ENCODE measurements at places on chromosomes 13 and 19.

DNA sequence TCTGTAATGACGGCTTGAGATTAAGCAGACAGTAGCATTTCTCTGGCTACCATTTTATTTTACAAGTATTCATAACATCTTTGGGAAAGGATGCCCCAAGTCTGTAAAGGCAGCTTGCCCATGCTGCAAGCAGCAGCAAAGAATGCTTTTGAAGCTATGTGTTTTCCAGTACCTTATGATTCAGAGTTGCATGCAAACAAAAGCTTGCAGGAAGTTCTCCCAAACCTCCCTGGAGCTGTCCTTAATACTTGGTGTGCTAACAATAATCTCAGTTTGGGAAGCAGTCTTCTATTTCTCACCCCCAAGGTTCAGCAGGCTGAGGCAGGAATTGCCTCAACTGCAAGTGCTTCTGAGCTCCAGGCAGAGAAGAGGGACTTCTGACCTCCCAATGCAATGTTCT lies 60.8 kb downstream of the CCNA1 start:
- no peak for DNase-seq

- DNase-seq: no peak
Observed at GRCh38 chr13:103523858-103524257, 457.6 kb upstream of the SLC10A2 start.

DNA sequence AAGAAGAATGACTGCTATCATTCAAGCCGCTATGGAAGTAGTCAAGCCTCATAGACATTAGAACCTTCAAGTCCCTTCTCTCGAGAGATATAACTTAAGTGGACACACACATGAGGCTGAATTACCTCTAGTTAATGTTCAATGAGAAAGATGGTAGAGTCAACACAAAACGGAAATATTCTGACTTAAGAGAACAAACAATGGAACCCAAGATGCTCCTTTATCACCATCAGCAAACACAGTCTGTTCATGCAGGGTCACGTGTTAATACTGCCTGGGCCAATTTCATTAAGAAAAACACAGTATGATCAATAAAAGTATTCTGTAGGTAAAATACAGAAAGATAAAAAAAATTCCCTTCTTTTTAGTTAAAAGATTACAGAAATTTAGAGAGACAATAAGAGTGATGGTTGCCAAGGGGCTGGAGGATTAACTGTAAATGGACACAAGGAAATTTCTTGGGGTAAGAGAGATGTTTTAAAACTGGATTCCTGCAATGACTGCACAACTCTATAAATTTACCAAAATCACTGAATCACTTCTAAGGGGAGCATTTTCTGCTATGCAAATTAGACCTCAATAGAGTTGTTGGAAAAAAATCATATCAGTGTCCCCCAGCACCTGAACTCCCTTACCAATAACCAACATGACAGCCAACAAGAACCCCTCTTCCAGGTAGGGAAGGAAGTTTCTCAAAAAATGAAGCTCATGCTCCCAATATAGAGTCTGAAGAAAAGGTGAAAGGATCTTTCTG lies 256.6 kb downstream of the ABCC4 start:
- no peak for DNase-seq

- peak; percentile 98 for DNase-seq
Observed at GRCh38 chr19:57302020-57302465, 18.2 kb upstream of the ZNF543 start.

- DNase-seq: no peak
Observed at GRCh38 chr19:41740415-41741243, 14.7 kb upstream of the CEACAM6 start.

DNA sequence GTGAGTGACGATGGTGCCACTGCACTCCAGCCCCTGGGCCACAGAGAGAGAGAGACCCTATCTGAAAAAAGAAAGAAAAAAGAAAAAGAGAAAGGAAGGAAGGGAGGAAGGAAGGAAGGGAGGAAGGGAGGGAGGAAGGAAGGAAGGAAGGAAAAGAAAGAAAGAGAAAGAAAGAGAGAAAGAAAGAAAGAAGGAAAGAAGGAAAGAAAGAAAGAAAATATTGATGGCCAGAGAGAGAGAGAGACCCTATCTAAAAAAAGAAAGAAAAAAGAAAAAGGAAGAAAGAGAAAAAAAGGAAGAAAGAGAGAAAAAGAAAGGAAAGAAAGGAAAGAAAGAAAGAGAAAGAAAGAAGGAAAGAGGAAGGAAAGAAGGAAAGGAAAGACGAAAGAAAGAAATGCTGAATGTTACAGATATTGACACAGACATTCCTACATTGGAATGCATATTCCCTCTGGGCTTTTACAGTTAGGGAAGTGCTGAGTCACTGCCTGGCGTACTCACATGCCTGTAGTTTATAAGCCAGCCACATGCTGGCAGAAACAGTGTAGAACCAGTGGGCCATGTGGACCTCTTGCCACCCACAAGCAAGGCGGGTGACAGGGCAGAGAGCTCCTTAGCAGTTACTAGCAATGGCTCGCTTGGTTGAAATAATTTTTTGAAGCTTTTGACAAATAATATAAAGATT lies 34.6 kb upstream of the SLC46A3 start:
- peak; percentile 95 for DNase-seq

- no peak for DNase-seq
Observed at GRCh38 chr19:5697022-5697889, 7.2 kb downstream of the RPL36 start.

Measured in RPMI7951 (cell line).